Transverse colon (tissue), 4 donors: ENCODE measurements at places on chromosomes 1 and 21.

GRCh38 chr21:39186676-39187075 lies 3.4 kb upstream of the PSMG1 start:
- no peaks in the 10 kb centered on the region for H3K27me3 ChIP-seq
- H3K27ac ChIP-seq, result no peak overlapping the region
- H3K4me3 ChIP-seq, result no peak overlapping the region
- H3K4me1 ChIP-seq, result peaks cover 24% of the 10 kb centered on the region

- H3K27me3 ChIP-seq, result peaks cover 14% of the 10 kb centered on the region
- H3K27ac ChIP-seq, result peak within 1 kb of the TSS; percentile 92
- H3K4me1 ChIP-seq, result peaks cover 34% of the 10 kb centered on the region
These were observed at the start of gene ADARB1 for GRCh38 chr21:45074048-45074817. ADARB1 (plus strand) TSS chr21:45074580; CDS start chr21:45171657, 97,077 bp downstream.

GRCh38 chr1:206495493-206496046 lies 11.8 kb upstream of the RASSF5 start:
- no peak overlapping the region for H3K27ac ChIP-seq
- no peaks in the 10 kb centered on the region for H3K27me3 ChIP-seq
- H3K4me1 ChIP-seq, result no peaks in the 10 kb centered on the region
- DNase-seq, result no peak
- H3K36me3 ChIP-seq, result no peaks in the 10 kb centered on the region

DNA sequence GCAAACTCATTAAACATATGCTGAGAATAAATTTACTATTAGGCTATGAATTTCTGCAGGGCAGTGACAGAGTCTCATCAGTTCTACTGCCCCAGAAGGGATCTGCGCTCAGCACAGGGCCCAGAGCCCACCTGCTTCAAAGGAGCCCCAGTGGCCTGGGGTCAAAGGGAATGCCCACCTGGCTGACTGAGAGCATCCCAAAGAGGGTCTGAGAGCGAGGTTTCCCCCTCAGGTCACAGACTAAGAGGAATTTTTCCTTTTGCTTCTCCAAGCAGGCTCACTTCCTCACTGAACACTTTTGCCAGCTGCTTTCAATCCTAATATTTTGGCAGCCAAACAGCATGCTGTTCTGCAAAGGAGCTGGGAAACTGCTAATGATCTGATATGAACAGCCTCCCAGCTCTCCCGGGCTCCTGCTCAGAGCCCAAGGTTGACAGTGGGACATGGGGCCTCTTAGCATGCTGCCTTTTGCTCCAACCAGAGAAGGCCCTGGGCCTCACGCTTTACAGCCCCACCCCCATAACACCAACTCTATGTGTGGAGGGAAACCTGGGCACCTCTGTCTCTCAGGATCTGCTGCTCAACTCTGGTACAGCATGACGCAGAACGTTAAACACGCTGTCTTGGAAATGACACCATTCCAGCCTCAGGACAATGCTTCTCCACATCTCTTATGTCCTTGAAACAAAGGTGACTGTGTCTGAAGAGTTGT lies 70.7 kb upstream of the SYT6 start:
- H3K27me3 ChIP-seq, result no peaks in the 10 kb centered on the region
- no peaks in the 10 kb centered on the region for H3K4me1 ChIP-seq
- no peaks in the 10 kb centered on the region for H3K36me3 ChIP-seq
- H3K27ac ChIP-seq, result no peak overlapping the region

DNA sequence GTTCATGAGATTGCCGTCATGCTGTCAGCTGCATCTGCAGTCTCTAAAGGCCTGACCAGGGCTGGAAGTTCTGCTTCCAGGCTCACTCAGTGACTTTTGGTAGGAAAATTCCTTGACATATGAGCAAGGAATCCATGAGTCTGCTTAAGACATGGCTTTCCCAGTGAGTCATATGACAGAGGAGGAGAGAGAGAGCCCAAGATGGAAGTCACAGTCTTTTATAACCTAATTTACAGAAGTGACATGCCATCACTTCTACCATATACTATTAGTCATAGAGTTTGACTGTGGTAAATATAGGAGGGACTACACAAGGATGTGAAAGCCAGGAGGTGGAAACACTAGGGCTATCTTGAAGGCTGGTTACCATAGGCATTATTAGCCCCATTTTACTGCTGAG lies 115.2 kb downstream of the ROR1 start:
- H3K4me1 ChIP-seq, result no peaks in the 10 kb centered on the region
